ENCODE measurements at places on chromosomes 11 and 22.

DNA sequence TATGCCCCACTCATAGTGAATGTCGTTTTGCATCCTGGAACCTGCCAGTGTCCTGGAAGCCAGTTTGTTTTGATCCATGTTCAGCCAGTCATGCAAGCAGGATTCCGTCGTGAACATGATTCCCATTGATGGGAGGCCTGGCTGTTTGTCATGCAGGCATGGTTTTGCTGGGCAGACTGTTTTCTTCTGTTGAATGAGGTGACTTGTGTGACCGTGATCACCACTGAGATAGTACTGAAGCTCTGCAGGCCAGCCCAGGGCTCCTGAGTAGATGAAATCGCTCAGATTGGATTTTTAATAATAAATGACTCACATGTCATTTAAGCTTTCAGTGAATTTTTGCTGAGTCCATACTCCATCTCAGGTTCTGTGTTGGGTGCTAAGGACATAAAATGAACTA is 117.8 kb downstream of the PDE2A start:
- DNase-seq, result no peak

- DNase-seq, result no peak
These were observed 35.8 kb downstream of the SC5D start for GRCh38 chr11:121328176-121328966.

- no peak for DNase-seq
These were observed 117.8 kb upstream of the C11orf87 start for GRCh38 chr11:109304159-109304558.

DNA sequence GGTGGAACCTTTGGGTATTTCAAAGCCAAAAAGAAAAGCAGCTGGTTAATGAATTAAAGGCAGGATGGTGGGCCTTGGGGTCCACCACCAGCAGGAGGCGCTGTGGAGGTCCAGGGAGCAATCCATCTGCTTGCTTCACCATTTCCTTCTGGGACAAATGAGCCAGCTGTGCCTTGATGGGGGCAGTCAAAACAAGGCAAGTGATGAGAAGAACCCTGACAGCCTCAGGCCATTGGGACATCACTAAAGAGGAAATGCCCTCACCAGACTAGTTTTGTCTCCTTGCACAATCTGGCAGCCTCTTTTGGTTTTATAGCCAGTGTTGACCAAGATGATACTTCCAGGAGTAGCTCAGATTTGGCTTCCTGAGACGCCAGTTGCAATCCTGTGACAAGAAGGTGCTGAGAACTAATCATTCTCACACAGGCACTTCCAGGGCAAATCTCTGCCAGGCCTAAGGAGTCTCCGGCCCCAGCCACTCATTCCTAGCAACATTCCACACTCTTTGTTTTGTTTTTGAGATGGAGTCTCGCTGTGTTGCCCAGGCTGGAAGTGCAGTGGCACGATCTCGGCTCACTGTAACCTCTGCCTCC is 38.2 kb upstream of the WEE1 start:
- DNase-seq, result peak; percentile 6

DNA sequence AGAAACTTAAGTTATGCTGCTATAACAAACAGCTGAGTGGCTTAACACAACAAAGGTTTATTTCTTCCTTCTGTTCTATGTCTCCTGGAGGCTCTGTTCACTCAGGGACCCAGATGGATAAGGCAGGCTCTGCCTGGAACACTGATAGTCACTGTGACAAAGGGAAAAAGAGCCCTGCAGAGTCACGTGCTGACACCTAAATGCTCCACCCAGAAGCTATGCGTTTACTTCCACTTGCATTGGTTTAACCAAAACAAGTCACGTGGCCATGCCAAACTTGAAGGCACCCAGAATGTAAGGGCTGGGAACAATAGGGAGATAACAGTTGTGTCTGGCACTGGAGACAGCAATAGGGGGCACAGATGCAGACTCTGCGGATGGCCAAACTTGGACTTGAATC is 3.4 kb upstream of the MS4A15 start:
- DNase-seq, result no peak

DNA sequence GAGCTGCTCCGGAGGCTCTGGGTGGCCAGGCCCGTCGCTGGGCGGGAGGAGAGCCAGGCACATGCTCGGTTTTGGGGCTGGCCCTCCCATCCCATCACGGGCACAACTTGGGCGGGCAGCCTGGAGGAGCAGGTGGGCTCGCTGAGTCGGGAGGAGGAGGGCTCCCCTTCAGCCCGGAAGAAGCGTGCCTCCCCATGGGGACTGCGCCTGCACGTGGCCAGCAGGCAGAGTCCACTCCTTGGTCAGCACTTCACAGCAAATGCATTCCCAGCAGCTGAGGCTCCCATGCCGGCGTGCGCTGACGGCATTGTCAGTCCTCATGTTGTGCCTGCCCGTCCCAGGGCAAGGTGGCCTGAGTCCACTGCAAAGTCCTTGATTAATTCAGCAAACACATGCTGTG is 1281.7 kb downstream of the BRD1 start:
- DNase-seq, result no peak

- no peak for DNase-seq
These were observed 450.4 kb downstream of the OPCML start for GRCh38 chr11:133081730-133082452.

GRCh38 chr22:35547987-35548721 is 7.5 kb downstream of the RASD2 start:
- no peak for DNase-seq

DNA sequence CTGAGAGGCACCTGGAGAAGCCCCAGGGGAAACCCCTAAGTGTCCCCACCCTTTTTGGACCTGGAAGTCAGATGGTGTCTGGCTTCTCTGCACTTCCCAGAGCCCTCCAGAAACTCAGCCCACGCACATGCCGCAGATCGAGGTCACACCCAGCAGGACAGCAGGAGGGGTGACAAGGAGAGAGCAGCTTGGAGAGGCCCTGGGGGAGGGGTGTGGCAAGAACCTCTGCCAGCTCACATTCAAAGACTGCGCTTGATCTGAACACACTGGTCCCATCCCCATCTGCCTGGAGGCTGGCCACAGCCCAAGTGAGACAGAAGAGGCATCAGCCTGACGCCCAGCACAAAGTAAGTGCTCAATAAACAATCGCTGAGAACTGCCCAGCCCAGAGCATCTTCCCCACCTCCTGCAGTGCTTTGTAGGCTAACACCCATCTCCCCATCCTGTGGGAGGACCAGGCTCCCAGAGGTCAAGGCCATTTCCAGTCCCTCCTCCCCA is 21.4 kb downstream of the TMPRSS6 start:
- DNase-seq, result no peak

DNA sequence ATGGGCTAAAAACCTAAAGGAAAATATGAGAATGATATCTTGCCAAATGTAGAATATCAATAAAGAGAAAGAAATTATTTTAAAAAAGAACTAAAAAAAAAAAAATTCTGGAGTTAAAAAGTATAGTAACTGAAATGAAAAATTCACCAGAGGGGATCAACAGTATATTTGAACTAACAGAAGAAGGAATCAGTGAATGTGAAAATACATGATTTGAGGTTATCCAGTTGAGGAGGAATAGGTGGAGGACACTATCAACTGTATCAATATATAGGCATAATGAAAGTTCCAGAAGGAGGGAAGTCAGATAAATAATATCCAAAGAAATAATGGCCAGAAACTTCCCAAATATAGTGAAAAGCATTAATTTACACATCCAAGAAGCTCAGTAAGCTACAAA is 16.1 kb upstream of the HORMAD2 start:
- DNase-seq, result no peak

DNA sequence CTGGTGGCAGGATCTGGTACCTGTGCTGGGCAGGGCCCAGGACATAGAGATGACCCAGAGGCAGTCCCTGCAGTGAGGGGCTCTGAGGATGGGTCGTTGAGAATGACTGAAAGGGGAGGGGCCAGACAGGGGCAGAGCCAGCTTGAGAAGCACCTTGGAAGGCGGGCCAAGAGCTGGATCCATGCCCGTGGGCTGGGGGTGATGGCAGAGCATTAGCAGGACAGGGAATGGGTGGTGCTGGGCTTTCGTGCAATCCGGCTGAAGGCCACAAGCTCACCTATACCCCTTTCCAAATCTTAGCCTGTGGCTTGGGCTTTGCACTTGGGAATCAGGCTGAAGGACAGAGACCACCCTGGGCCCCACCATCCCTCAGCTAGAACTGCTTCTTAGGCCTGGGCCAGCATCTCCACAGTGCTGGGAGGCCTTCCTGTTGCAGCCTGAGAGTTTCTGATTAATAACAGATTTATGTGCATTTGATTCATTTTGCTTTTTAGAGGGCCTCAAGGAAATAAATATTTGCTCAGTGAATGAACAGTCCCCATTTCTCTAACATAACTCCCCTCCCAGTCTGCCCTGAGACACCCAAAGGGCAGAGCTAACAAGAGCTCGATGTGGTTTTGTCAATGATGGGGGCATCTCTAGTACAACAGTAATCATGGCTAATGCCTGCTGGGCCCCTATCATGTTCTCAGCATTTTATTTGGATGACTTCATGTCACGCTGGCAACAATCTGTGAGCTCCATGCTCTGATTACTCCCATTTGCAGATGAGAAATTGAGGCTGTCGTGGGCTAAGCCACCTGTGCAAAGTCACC is 39.3 kb downstream of the RIBC2 start:
- no peak for DNase-seq

DNA sequence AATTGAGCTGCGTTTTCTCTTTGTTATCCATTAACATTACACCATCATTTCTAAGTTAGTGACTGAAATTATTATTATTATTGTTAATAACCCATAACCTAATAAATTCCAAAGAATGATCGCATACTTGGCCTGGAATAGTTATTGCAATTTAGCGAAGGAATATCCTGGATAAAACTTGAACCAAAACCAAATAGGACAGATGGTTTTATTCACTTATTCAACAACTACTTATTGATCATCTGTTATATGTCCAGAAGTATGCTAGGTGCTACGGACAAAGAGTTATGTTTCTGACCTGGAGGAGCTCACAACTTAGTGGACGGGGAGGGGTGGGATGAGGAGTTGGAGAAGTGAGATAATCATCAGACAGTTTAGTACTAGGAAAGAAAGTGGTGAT is 44.8 kb upstream of the ARHGAP20 start:
- DNase-seq, result no peak

DNA sequence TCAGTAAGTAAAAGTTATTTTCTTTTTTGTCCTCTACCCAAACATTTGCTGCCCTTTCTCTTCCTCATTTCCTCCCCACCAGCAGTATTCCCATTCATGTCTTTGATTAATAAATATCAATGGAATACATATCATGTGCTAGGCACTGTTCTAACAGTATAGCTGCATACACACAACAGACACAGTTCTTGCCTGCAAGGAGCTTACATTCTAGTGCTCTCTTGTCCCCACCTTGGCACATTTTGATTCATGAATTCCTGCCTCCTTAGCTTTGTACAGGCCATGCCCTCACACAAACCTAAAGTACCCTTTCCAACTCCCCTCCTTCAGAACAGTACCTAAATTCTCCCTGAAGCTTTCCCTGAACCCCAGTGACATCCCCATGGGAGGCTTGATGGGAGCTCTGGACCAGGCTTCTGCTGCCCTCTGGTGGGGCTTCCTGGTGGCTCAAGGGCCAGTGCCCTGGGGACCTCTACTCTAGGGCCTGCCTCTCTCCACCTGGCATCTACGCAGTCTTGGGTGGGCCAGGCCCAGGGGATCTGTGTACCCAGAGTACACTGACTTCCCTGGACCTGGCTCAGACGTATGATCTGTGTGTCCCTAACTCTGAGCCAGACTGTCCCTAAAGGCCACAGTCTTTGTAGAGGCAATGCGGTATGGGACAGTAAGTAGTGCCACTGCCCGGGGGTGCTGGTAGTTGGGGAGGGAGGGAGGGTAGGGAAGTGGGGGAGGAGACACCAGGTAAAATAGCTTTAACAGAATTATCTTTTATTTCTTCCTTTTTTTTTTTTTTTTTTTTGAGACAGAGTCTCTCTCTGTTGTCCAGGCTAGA is 14.1 kb downstream of the RPS13 start:
- DNase-seq, result peak; percentile 22

- DNase-seq, result no peak
These were observed 26.8 kb downstream of the MCM5 start for GRCh38 chr22:35426801-35427140.

- no peak for DNase-seq
These were observed 2.6 kb downstream of the TBC1D10A start for GRCh38 chr22:30324014-30324730.

DNA sequence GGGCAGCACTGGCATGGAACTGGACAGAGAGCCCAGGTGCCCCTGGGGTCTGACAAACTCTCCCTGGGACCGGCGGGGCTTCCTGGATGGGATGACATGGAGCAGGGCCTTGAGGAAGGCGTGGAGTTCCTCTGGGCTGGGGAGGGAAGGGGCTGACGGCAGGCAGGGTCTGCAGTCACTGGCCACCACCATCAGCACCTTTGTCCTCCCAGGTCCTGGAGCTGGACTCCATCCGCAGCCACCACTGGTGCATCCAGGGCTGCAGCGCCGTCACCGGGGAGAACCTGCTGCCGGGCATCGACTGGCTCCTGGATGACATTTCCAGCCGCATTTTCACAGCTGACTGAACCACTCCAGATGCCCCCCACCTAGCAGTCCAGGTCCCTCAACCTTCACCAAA is 5.7 kb upstream of the SNX15 start:
- no peak for DNase-seq

All from nucleus accumbens (tissue), 56 donors.